ENCODE measurements at places on chromosomes 5 and 9.

DNA sequence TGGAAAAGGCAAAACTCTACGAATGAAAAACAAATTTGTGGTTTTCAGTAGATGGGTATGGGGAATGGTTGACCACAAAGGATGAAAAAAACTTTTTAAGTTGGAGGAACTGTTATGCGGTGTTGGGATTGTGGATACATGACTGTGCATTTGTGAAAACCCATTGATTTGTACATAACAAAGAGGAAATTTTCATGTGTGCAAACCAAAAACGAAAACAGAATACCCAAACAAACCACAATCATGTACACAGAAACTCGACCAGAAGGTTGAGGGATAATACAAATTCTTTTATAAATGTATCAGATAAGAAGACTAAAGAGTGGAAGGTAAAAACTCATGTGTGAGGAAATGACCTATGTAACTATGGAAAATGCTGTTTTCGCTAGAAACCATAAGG is 1012.4 kb downstream of the CDH18 start:
- DNase-seq: no peak

DNA sequence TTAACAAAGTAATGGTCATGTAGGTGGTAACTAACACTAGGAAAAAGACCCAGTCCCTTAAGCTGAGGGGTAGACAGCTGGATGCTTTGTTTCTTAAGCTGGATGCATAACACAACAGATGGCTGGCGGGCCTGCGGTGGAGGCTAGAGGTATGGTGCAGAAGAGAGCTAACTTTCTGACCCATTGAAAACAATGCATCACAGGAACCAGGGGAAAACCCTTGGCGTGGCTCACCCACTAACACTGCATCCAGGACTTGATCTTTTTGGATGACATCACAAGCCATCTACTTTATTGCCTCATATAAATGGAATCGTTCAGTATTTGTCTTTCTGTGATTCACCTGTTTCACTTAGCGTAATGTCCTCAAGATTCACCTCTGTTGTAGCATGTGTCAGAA is 138.7 kb downstream of the AUH start:
- no peak for DNase-seq

DNA sequence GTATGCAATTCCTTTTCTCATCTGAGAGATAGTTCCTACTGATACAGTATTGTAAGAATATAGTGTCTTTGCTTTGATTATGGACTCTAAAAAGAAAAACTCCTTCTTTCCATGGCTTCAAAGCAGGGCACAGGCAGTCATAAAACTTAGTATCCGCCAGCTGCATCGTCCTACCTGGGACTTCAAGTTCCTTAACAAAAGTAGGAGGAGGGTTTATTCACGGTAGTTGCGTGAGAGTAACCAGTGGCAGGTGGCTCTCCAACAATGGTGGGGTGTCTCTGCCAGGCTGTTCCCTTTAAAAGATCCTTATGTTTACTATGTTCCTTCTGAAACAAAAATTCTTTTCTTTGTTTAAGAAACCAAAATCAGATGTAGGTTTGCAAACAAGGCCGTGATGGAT is 173.5 kb upstream of the DMAC1 start:
- no peak for DNase-seq

DNA sequence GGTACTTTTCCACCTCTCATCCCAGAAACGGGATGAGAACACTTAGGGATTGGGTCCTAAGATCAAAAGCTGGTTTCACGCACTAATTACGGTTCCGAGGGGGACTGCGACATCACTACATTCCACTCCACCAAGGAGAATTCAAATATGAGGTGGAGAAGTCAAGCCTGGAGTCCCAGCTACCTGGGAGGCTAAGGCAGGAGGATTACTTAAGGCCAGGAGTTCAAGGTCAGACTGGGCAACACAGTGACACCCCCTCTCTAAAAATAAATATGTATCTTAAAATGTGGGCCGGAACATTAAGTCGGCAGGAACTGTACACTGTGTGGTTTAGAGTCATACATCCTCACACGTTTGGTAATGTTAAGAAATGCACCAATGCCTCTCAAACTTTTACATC is 1.6 kb downstream of the GOLGA2 start:
- DNase-seq: no peak

GRCh38 chr5:177510567-177511053 is 984 bp upstream of the DOK3 start:
- no peak for DNase-seq

DNA sequence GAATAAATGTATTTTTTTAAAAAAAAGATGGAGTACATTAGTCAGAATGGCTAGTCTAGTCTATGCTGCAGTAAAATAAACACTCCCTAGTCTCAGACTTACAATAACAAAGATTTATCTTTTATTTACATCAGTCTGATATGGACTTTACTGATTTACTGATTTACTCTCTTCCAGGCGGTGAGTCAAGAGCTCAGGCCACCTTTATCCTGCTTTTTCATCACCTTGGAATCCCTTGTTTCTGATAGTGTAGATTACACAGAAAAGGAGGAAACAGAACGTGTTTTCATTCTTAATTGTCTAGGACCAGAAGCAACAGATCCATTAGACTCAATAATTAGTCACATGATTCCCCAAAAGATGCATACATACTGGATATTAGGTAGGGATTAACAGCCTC is 290.1 kb upstream of the TRPC7 start:
- no peak for DNase-seq

GRCh38 chr5:77438071-77438470 is 54.0 kb downstream of the WDR41 start:
- no peak for DNase-seq

GRCh38 chr9:36940881-36941280 is 93.2 kb downstream of the PAX5 start:
- DNase-seq: no peak

DNA sequence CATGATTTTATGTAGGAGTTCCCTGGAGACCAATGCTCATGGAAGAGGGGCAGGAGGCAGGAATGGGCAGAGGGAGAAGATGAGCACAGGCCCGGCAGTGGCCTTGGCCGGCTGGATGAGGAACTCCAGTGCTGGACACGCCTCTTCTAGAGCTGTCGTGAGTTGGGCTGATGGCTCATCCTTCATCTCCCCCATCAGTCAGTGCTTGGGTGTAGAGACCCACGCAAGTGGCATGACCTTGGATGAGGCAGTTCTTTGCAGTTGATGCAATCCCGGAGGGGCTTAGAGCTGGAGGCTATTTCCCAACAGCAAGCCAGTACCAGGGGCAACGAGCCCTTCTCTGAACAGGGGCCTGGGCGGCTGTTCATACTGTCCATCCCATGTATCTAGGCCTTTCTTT is 25.5 kb upstream of the ARAP3 start:
- no peak for DNase-seq

DNA sequence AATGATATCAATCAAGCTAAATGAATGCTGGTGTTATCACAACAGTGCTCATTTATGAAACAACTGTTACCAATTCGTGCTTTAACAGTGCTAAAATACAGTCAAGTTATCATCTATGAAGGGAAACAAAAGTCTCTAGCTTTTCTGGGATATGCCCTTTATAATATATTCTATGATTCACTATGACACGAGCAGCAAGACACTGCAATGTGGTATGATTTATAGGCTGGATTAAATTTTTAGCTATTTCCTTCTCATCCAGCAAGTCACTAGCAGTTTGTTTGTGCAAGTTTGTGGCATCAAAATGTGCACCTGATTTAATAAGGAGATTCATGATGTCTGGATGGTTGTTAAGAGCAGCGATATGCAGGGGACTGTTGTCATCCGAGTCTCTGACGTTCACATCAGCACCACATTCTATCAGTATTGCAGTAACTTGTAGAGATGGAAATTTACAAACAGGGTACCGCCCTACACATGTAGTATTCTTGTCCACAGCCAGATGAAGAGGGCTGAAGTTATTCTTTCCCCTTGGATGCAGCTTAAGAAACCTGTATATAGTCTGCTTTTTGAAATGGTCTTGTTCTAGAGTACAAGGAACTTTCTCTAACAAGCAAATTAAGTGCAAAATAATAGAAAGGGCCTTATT is 20.3 kb downstream of the FEM1C start:
- DNase-seq: no peak

- no peak for DNase-seq
Measured at GRCh38 chr5:125695996-125696655, 727.1 kb upstream of the GRAMD2B start.

GRCh38 chr5:98193921-98194760 is 579.3 kb upstream of the RGMB start:
- no peak for DNase-seq

- no peak for DNase-seq
Measured at GRCh38 chr5:31948006-31948405, 226.1 kb downstream of the GOLPH3 start.

All from AG04450 (cell line).